ENCODE measurements at places on chromosomes 6 and 20. TPM values are rescaled to one million over a fixed set of nuclear protein-coding genes. Genes with fewer than 3 reads are reported as not detected.
A peak's percentile ranks its signal among the peaks of the same experiment; 100 is the strongest.

The VSTM2L gene
- total RNA-seq: 0.51 TPM

GRCh38 chr20:44956410-44956809 lies 3.8 kb downstream of the TOMM34 start:
- no peak for DNase-seq

- DNase-seq: peak; percentile 97
Observed at GRCh38 chr6:96897396-96898240, at the start of gene NDUFAF4. Gene NDUFAF4 (minus strand): TSS chr6:96897891. CDS start chr6:96897801, 90 bp downstream.

DNA sequence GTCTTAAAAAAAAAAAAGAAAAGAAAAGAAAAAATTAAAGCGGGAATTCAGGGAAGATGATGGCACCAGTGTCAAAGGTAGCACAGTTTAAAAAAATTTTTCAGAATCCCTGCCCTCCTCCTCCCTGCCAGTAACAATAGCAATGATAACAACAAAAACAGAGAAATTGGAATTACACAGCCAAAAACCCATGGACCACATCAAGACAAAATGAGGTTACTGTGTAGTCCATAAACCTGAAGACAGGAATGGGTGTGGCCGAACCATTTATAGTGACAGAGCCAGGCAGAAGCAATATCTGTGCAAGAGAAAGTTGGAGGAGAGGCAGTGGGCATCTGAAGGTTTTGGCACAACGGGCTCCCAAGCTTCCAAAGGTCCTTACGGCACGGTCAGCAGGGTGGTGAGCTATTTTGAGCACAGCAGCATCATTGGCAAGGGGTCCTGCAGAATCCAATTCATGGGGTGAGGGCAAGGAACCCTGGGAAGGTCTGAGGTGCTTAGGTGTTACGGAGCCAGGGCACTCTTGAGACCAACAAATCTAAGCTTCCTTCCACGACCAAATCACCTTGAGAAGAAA lies 202.3 kb downstream of the GMPR start:
- DNase-seq: no peak

DNA sequence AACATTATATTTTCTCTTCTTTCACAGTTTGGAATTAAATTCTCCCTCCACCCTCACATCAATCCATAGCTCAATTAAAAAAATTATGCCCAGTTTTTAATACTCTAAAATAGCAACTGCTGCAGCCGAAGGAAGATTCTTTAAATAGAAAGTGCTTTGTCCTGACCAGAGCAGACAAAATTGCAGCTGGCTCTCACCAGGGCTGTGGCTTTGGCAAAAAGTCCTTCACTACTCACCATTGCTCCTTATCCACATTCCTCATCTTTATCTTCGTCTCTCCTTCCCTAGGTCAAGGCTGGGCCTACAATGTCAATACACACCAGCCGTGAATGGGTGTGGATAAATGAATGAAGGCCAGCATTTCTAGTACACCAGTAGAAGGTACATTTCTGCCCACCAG lies 107.9 kb upstream of the VGLL2 start:
- DNase-seq: no peak
